ENCODE measurements at places on chromosomes 4 and X.

GRCh38 chr4:139208404-139208945, 31.5 kb upstream of the ELF2 start:
- no peak for DNase-seq

DNA sequence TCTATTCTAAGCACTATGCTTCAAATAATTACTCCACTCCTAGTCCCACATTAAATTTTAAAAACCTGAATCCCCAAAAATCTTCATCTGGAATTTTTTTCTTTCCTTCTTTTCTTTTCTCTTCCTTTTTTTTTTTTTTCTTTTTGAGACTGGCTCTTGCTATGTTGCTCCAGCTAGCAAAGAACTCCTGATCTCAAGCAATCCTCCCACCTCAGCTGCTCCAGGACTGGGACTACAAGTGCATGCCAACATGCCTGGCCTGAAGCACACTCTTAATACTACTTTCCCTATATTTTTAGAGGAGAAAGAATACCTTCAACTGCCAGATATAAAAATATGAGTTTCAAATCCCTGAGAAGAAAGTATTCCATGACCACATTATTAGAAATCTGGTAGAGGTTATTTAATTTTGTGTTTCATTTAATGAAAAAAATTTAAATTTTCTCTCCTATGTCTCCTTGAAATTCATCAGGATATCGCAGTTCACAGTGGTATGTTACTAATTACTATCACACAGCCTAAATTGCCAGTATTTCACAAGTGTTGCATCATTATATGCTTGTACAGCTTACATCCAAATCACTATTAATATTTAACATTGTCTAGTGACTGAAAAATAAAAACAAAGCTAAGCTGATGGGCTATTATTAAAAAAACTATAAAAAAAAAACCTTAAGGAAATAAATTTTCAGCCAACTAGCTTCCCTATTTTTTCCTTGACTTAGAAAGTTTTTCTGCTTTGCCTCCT, 227.8 kb downstream of the NAF1 start:
- no peak for DNase-seq

DNA sequence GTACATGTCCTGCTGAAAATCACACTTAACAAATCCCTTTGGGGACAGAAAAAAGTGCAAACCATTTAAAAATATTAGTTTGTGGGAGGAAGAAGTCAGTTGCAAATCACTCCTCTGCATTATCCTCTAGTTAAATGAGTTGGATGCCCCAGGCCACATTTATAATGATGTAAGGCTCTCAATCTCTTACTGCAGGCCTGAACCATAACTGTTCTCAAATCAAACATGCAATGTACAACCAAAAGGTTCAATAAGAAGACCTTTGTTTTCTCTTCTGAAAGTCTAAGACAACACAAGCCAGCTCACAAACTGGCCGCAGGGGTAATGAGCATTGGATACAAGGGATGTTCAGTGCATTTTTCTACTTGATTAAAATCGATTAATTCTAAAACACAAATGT, 39.7 kb downstream of the IGFBP7 start:
- no peak for DNase-seq

GRCh38 chrX:46759645-46759974, 692 bp upstream of the SLC9A7 start:
- no peak for DNase-seq

DNA sequence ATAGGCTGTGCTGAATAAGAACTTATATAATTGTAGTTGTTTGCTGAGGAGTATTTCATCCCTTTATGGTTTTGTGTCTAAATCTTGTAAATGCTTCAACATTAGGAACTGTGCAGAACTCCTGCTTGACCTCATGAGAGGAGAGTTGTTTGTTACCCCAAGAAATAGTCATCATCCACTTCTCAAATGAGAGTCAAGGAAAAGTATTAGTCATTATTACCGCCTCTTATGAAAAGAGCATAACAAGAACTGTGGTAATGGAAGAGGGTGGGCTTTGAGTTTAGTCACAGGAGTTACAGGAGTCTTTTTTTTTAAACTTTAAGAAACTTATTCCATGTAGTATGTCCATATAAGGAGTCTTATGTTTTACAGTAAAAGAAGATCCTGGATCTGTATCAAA, 132.9 kb downstream of the RAP1GDS1 start:
- DNase-seq = no peak
